Activated T-helper 1 cell treated with anti-CD3 and anti-CD28 coated beads, Interleukin-2, amount 50 U/mL, for 16 hours (primary cell): ENCODE measurements at places on chromosomes 5 and 9.

DNA sequence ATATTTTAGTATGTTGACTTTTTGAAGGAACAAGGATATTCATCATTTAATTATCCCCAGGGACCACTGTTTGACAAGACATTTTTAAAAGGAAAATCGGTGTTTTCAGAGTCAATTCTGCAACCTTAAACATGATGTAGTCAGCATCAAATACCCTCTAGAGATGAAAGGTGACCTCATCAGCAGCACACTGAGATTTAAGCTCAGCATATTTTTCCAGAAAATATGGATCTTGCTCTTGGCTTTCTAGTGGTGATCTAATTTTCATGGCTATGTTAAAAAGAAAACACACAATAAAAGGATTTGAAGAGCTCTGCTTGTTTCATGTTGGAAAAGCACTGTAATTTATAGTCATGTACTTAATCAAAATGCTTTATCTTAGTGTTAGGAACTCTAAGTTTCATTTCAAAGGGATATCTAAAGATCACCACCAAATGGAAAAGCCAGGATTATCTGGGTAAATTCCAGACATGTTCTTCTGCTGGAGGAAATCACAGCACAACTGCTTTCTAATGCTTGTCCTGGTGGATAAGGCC lies 487.2 kb downstream of the ENC1 start:
- no peak for DNase-seq

DNA sequence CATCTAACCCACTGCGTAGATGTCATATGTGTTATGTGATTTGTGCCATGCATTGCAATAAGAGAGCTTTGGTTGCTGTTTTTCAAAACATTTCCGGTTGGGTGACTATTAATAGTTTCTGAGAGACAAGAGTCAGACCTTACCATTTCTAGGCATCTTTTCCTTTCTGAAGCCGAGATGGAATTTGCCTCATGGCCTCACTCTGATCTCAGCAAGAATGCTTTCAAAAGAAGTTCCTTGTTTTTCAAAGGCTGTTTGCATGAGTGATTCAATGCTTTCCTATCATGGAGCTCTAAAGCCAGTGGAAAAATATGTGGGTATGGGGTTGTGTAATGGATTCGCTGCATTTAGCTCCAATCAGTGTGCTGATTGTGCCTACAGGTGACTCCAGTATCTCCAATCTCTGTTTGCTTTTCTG lies 203.1 kb upstream of the PPP1R2B start:
- DNase-seq: no peak

DNA sequence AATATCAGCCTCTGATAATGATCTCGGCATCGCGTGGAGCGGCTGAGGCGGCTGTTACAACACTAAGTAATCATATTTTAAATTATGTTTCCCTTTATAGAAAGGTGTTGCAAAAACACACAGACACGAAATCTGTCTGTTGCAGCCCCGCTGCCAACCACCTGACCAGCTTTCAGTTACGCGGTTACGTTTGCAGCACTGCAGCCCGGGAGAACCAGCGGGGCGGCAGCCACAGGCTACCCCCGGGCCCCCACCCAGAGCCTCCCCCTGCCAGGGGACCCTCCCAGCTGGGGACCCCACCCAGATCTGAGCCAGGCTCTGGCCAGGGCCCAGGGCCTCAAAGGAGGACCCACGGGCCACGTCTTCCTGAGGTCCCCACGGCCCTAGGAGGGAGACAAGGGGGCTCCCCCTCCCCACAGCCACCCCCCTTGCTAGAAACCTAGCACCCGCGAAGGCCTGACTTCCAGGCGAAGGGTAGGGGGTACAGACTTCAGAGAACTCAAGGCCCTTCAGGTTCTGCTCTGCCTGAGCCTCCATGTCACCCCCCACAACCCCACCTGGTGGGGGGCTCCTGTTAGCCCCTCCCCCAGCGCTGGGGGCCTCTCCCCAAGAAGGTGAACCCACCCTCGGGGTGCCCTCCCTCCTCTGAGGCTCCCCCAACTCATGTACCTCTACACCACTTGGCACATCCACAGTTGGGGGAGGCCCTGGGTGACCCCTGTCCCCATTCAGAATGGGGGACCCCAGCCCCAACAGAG lies 6.0 kb downstream of the NACC2 start:
- DNase-seq: no peak

- DNase-seq: no peak
These were observed 16.9 kb downstream of the PCSK5 start for GRCh38 chr9:75907329-75907728.

DNA sequence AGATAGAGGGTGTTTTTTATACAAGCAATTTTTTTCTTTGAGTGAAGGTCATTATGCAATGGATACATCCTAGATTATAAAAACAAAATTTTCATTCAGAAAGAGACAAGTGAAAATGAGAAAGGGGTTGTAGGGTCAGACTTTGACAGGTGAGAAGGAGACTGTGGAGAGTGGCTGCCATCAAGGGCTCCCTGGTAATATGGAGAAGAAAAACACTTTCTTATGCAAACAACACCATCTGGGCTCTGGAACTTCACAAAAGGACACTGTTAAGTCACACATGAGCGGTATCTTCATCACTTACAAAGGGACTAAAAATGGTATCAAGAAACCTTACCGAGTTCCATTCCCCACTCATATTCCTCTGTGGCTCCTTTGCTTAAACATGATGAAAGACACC lies 23.5 kb downstream of the C7 start:
- DNase-seq: no peak

DNA sequence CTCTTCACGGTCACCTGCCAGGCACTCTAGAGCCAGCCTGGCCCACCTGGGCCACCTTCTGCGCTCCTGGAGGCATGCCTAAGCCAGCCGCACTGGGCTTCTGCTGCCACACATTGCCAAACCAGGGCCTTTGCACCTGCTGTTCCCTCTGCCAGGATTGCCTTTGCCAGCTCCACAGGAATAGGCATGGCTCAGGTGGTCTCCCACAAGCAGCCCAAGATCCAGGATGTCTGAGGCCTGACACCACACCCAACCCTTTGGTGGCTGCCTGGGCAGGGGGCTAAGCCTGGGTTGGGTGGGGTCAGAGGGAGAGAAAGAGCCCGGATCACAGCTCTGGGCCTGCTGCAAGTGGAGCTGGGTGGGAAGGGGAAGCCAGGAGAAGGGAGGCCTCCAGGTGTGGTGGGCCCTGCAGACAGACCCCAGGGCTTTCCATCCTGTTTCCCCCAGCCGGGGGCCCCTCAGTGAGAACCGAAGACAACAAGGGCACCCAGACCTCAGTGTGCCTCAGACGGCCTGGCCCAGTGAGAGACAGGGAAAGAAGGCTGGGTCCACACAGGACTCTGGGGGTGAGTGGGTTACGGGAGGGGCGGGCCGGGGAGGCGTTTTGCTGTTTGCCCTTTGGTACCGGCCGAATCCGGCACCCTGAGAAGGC lies 672 bp upstream of the SUSD3 start:
- DNase-seq: no peak

DNA sequence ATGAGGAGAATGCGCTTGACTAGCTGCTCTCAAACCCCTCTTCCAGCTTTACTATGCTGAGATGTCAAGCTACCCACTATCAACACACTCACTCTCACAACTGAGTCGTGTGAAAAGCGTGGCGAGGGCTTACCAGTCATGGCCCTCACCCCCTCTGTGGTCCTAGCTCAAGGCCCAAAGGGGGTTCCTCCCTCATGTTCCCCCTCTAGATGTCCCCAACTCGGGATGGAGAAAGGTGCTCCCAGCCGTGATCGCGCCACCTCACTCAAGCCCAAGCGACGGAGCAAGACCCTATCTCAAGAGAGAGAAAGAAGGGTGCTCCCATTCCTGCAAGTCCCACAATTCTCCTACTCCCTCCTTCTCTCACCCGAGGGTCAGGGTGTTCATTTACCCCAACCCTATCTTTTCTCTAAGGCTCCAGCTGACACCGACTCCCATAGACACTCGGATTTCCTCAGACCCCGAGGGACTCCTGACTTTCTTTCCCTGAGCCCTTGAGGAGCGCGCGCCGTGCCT lies 559 bp downstream of the SLC38A9 start:
- no peak for DNase-seq

DNA sequence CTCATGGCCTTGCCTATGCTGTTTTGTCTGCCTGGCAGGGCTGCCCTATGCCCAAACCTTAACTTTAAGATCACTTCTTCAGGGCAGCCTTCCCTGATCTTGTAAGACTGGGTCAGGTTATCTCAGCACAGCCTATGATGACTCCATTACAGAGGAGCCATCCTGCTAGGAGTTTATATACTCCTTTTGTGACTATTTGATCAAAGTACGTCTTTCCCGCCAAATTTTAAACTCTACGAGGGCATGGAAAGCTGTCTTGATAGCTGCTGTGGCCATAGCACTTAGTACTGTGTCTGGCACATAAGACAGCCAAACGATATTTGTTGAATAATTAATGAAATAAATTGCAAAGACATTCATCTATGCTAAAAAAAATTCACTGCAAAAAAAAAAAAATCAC lies 60.6 kb downstream of the PPP2R2B start:
- DNase-seq: no peak

DNA sequence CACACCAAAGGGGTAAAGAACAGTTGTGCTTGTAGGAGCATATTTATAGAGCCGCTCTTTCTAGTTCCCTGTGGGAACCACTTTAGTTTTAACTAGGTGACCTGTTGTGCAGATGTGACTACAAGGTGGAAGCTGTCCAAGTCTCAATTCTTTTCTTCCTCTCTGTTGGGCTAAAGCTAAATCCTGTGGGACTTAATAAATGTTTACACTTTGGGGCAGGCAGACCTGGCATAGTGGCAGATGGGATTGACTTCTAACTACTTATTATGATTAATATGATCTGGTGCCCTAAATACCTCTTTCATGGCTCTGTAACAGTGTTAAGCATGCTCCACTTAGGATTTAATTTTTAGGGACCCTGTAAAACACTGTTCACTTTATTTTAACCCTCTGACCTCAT lies 265.3 kb downstream of the KCTD16 start:
- no peak for DNase-seq

DNA sequence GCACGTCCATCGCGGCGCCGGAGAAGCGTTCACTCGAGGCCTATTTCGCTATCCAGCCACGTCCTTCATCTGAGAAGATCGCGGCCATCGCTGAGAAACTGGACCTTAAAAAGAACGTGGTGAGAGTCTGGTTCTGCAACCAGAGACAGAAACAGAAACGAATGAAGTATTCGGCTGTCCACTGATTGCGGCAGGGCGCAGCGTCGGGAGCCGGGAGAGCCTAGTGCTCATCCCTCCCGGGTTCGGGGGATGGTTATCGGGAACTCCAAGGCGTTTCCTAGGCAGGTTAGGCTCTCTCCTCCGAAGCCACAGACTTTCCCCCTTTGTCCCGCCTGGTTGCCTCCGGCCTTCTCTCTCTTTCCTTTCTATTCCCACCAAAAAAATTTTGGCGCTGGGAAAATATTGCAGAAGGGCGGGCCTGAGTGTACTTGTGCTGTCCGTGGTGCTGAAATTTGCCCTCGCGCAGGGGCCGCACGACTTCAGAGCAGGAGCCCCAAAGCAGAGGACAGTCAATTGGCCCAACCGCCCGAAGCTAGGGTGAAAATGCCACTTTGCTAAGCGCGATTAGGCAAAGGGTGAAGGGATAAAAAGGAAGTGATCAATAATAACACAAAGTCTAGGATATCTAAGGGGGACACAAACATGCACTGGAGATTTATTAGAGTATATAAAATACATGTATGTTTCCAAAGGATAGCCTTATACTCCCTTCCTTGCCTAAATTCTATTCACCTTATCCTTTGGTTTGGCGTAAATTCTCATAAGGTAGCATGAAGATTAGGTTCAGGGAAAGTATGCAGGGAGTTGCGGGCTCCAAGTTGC lies 1.8 kb downstream of the POU4F3 start:
- DNase-seq: no peak

DNA sequence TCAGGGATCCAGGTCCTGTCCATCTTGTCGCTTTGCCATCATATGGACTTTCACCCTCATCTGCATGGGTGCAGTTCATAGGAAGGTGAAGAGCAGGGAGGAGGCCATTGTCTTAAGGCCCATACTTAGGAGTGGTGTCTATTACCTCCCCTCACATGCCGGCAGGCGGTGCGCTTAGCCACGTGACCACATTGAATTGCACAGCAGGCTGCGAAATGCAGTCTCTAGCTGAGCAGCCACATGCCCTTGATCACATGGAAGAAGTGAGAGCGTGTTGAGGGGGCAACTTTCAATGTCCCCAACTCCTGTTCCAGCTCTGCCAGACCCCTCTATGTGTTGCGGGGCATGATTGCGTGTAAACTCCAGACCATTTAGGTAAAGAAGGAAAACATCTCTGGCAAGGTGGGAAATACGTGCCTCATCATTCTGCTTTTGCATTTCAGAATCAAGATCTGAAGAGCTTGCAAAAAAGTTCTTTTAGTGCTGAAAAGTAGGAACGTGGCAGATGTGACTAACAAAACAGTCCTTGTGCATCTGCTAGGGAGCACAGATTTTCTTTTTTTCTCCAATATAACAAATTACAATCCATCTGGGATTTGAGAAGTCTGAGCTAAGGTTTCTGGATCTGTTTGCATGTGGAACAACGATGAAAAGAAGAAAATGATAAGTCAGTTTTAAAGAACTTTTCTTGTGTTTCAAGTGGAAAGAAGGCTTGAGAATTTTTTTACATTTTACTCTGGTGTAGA lies 34.4 kb downstream of the ROPN1L start:
- DNase-seq: no peak

GRCh38 chr9:79858508-79858907 lies 286.7 kb downstream of the TLE4 start:
- no peak for DNase-seq

DNA sequence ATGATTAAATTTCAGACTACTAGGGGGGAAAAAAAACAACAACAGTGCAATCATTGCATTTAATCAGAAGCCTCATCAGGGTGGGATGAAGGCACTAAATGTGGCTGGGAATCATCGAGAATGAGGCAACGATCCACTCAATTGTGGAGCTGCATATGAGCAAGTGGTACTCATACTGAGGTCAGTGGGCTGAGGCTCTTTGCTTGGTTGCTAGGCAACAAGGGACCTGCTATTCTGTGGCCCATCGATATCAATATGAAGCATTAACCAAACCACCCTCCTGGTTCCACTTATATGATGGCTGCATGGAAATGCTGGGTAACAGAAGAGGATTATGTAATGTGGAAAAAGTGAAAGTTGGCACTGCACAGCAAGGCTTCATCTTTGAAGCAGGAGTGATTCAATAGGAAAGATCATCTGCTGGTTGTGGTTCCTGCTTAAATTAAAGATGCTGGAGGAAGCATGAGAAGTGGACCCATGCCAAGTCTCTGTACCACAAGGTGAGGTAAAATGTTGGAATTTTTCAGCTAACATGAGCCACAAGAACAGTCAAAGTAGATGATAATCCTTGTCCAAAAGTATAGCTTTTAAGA lies 159.8 kb upstream of the HMHB1 start:
- DNase-seq: no peak

DNA sequence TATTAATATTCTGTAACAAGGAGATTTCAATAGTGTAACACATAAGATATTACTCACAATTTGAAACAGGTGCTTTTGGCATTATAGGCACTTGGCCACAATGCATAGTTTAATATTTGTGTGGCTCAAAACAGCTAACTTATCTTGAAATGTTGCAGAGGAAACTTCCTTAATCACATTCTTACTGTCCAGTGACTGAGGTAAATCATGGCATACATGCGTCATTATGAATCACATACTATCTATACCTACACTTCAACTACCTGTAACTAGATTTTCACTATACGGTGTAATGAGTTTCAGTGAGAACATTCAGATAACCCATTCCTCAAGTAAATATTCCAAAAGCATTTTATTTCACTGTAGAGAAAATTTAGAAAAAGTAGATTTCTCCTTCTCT lies 218.8 kb downstream of the PDE4D start:
- DNase-seq: no peak
